ENCODE measurements at places on chromosomes 6 and 20.

- peak; percentile 61 for DNase-seq
Measured at GRCh38 chr6:170404036-170404435, 97.5 kb downstream of the FAM120B start.

DNA sequence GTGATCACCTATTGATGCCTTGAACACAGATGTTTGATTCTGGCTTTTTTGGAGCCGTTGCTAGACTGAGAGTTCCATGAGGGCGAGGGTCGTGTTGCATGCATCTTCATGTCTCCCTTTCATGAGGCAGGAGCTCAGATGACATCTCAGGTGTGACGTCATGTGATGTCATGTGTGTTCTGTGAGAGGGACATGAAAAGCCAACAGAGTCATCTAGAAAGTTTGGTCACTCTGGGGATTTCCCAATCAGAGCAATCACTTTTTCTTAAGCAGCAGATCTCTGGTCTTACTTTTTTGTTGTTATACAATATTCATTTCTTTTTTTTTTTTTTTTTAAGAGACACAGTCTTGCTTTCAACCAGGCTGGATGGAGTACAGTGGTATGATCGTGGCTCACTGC is 411.8 kb downstream of the PREX1 start:
- DNase-seq, result no peak

DNA sequence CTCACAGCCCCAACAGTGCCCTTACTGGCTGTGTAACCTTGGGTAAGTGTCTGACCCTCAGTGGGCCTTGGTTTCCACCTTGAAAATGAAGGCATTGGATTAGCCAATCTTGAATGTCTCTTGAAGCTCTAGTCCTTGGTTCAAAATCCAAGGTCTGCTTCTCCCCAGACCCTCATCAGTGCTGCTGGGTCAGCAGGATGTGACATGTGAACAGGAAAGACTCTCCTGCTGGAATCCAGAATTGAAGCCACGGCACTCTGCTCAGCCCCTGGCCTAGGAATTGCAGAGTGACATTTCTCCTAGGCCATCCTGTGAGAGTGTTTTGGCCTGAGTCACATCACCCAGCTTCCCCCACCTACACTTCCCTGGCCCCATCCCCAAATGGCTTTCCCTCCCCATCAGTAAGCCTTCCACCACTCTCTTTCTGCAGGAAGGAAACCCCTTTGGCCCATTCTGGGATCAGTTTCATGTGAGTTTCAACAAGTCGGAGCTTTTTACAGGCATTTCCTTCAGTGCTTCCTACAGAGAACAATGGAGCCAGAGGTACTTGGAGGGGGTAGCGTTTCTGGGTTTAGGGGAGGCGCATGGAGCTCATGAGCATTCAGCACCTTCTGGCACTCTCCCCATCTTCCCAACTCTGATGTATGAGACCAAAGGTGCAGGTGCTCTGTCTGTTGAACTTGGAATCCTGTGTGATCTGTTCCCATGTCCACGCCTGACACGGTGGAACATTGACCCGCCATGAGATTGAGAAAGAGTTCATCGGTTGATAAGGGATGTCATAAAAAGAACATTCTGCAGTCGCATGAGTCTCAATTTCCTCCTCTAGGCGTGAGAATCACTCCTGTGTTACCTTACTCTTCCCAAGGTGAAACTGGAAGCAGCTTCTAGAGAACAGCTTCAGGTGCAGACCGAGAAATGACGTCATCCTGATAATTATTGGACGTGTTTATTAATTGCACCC is 8.8 kb downstream of the POFUT1 start:
- no peak for DNase-seq

GRCh38 chr20:54869765-54870164 is 394.4 kb downstream of the DOK5 start:
- no peak for DNase-seq

GRCh38 chr6:18978337-18979128 is 591.4 kb downstream of the RNF144B start:
- no peak for DNase-seq

DNA sequence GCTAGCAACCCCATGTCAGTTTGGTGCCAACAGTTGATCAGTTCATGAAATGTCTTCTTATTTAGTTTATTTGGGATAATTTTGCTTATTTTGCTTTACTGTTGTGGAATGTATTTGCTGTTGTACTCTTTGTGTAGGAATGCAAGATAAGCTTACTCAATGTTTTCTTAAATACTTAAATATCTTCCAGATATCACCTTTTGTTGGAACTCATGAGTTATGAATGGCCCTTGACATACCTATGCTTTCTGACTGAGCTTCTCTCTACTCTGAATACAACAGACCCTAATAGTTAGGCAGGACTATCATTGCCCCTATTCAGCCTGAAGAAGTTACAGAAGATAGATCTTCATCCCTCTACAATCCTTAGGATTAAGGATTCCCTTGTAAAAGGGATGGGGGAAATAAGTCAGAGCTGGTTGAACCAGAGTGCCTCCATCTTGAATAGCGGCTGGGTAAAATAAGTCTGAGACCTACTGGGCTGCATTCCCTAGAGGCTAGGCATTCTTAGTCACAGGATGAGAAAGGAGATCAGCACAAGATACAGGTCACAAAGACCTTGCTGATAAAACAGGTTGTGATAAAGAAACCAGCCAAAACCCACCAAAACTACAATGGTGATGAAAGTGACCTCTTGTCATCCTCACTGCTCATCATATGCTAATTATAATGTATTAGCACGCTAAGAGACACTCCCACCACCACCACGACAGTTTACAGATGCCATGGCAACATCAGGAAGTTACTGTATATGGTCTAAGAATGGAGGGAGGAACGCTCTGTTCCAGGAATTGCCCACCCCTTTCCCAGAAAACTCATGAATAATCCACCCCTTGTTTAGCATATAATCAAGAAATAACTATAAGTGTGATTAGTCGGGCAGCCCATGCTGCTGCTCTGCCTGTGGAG is 196.9 kb downstream of the AKAP7 start:
- DNase-seq, result no peak

DNA sequence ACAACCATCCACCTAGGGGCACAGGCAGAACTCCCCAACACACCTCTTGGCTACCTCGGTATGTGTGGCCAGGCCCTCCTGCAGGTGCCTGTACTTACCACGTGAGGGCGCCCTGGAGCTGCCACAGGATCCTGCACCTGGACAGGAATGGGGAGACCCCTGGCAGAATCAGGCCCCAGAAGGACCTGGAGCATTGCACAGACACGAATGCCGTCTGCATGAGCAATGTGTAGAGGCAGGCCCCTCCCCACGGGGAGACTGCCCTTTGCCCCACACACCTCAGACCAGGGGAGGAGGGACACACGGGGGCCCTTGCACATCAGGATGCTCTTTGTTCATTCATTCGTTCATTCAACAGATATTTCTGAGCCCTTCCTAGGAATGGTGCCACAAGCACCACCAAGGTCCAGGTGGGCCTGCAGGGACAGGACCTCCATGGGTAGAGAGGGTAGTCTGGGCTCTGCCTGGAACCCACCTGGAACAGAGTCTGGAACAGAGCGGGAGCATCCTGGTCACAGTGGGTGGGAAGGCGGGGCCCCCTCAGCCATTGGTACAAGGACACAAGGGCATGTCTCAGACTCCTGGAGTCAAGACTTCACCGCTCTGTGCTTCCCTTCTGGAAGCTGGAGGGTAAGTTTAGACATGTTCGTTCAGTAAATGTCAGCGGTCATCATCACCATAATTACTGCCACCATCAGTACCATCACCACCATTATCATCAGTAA is 32.3 kb downstream of the YTHDF1 start:
- no peak for DNase-seq

- no peak for DNase-seq
Measured at GRCh38 chr6:54519161-54519560, 210.9 kb downstream of the TINAG start.

DNA sequence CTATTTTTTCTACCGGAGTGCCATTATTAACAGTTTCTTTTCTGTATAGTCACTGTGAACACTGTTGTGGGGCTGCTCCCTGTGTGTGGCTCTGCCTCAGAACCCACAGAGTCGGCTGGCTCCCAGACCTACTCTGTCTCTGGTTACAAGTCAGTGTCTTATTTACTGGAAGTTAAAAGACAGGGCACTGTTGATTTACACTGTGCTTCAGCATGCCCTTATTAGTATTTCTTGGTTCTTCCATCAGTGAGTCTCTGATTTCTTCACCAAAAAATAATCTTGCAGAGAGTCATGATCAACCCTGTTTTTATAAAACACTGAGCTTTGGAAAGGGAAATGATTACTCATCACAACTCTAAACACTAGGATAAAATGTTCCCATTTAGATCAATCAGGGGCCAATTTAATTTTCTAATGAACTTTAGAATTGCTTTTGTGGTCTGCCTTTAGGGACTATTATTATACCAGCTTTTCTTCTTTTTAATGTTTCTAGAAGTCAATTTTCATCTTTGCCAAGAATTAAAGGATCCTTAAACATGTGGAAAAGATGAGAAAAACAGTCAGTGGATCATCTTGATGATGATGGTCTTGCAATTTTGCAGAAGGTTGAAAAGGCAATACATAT is 92.6 kb downstream of the UTRN start:
- no peak for DNase-seq

DNA sequence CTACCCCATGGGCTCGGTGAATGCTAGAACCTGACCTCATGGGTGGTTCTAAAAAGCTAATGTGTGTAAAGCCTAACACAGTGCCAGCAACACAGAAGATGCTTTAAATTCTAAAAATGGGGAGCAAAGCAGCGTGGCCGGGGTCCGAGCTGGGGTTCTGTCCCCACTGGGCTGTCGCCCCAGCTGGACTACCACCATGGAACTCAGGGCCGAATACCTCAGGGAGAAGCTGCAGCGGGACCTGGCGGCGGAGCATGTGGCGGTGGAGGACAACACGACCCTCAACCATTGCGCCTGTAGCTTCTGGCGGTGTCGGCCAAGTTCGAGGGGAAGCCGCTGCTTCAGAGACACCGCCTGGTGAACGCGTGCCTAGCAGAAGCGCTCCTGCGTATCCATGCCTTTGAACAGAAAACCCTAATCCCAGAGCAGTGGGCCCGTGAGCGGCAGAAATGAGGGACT is 8.4 kb downstream of the SOX4 start:
- DNase-seq, result no peak

GRCh38 chr6:129510950-129511349 is 199.0 kb downstream of the ARHGAP18 start:
- DNase-seq, result no peak

DNA sequence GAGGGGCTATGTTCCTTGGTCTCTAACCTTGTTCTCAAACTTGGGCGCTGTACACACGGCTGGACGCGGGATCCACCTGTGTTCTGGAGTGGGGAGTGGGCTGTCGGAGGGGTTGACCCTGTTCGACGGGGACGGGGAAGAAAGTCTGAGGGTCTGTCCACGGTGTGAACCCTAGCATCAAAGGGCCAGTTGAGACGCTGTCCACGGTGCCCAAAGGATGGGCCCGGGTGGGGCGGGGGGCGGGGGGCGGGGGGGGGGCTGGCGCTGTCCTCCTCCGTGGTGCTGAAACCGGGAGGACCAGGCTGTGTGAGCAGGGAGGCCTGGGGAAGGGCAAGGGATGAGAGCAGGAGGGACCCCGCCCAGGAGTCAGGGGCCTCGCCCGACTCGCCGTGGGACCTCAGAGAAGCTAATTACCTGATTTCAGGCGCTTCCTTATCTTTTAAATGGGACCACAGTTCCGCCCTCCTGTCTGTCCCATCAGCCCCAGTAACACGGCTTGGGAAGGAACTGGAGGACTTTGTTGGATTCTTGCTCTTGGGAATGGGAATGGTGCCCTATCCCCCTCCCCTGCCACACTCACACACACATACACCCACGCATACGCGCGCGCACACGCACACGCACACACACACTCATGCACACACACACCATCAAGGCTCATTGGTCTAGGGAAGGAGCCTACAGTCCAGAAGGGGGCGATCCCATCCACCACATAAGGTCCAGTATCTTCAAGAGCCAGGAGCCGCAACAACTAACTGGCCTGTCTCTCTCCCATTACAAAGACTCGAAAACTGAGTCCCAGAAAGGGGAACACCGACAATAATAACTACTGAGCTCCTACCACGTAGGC is 1.0 kb upstream of the VSTM2L start:
- DNase-seq, result no peak

GRCh38 chr20:19024296-19025035 is 188.0 kb upstream of the SLC24A3 start:
- DNase-seq, result no peak

- DNase-seq, result no peak
Measured at GRCh38 chr20:62495749-62496567, 20.2 kb upstream of the GATA5 start.

- no peak for DNase-seq
Measured at GRCh38 chr6:45076217-45076930, 251.8 kb upstream of the RUNX2 start.

GRCh38 chr6:110649704-110650103 is 165.6 kb downstream of the CDK19 start:
- DNase-seq, result no peak

DNA sequence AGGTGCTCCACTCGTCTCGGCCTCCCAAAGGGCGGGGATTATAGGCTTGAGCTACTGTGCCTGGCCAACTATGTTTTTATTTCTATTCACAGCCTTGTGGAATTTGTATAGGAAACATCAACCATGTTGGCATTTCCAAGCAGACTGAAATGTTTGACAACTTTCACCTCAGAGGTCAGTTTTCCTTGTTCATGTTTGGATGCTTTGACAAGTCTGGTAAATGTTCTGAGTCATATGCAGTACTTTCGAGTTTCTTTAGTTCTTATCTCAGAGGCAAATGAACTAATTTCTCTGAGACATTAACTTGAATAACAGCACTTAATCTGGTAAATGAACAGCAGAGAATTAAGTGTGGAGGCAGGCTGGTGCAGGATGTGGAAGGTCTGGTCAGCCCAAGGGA is 373.4 kb upstream of the SYNCRIP start:
- no peak for DNase-seq

DNA sequence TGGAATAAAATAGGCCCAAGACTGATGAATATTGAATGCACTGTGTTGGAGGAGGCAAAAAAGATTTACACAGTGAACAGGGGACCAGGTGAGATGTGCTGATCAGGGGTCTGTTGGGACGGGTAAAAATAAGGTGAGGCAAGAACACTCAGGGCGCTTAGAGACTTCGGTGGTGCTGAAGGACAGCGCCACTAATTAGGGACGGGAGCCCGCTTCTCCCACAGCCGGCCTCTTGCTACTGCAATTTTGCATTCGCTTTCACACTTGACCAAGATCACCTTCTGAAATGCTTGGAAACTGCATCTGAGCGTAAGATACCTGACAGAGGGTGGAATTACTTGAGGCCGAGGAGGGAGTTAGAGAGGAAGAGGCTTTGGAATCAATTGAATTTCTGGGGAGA is 7.3 kb downstream of the TFAP2D start:
- no peak for DNase-seq

GRCh38 chr6:95629551-95629950 is 52.2 kb downstream of the MANEA start:
- no peak for DNase-seq

DNA sequence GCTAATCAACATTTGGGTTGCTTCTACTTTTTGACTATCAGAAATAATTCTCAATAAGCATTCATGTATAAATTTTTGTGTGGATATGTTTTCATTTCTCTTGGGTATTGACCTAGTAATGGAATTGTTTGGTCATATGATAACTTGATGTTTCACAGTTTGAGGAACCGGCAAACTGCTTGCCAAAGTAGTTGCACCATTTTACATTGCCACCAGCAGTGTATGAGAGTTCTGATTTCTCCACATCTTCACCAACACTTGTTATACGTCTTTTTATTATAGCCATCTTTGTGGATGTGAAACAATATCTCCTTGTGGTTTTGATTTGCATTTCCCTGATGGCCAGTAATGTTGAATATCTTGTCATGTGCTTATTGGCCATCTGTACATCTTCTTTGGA is 42.6 kb upstream of the TGM2 start:
- no peak for DNase-seq

GRCh38 chr20:48970681-48971365 is 49.3 kb downstream of the ARFGEF2 start:
- DNase-seq, result no peak

All from hypothalamus (tissue), 51 donors.